ENCODE measurements at places on chromosomes 12 and 14. TPM values are rescaled to one million over a fixed set of nuclear protein-coding genes. Genes with fewer than 3 reads are reported as not detected.

Gene SERPINA5
- not detected for total RNA-seq

Gene SLC17A8
- total RNA-seq: not detected

Gene HCFC2
- total RNA-seq: 10.1 TPM

Gene GPR84
- not detected for total RNA-seq

Gene EML5
- 0.24 TPM for total RNA-seq

Gene GARIN6
- not detected for total RNA-seq

Gene MYBPC1
- total RNA-seq: not detected

Gene PRIMA1
- total RNA-seq: not detected

Gene TAS2R30
- 0.05 TPM for total RNA-seq

- peak; percentile 97 for DNase-seq
Measured at GRCh38 chr12:124441443-124442194, 125.8 kb downstream of the NCOR2 start.

- DNase-seq: no peak
Measured at GRCh38 chr12:103827911-103828391, 13.1 kb downstream of the NT5DC3 start.

- DNase-seq: peak; percentile 83
Measured at GRCh38 chr14:91058042-91058581, 2.3 kb downstream of the RPS6KA5 start.

- DNase-seq: no peak
Measured at GRCh38 chr12:99567072-99567471, 80.5 kb upstream of the GARIN6 start.

DNA sequence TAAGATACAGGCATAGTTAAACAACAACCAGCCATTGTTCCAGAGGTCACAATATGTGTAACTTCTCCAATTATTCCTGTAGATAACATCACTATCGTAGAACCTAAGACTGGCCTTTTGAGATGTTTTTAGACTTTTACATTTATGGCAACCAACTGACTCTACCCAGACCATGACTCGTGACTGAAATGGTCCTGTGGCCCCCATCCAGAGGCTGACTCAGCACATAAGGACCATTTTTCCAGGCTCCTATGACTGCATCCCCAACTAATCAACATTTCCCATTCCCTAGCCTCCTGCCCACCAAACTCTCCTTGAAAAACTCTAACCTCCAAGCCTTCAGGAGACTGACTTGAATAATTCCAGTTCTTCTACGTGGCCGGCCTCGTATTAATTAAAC lies 52.6 kb upstream of the NID2 start:
- DNase-seq: no peak

GRCh38 chr14:23045419-23046357 lies 3.7 kb downstream of the PSMB11 start:
- DNase-seq: no peak

GRCh38 chr14:53538316-53538881 lies 385.3 kb upstream of the DDHD1 start:
- DNase-seq: no peak

DNA sequence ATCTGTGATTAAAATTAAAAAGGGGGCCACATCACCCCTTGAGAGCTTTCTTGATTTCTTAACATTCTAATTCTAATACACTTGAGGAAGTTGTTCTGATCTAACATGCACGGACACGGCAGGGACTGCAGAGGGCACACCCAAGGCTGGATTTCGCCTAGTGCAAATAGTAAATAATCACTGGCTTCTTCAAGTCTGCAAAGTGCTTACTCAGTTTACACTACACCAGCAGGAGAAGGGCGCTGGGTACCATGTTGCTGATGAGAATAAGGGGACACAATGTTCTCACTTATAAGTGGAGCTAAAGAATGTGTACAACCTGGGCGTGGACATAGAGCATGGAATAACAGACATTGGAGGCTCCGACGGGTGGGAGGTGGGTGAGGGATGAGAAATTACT lies 34.2 kb downstream of the TBX5 start:
- DNase-seq: no peak

- no peak for DNase-seq
Measured at GRCh38 chr14:105337966-105338741, 23.6 kb downstream of the PACS2 start.

- no peak for DNase-seq
Measured at GRCh38 chr12:103138538-103138937, 181.1 kb downstream of the ASCL1 start.

DNA sequence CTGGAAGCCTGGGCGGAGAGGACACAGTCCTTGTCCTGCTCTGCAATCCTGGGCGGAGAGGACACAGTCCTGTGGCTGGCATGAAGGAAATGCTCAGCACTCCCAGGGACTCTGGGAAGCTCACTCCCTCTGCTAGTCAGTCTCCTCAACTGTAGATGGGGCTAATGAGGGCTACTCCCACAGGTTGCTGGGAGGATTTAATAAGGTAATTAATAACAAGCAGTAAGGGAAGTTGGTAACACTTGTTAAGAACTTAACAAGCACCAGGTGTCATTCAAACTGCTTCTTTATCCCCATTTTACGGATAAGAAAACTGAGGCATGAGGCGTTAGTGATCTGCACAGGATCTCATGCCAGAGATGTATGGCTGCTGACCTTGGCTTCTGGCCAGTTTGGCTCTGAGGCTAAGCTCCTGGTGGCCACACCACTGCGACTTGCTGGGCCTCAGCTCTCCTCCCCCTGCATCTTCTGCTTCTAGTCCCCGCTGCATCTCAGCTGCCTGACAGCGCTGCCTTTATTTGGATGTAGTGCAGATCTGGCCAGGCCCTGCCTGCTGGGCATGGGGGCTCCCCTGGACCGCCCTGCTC lies 54.1 kb upstream of the BEGAIN start:
- DNase-seq: no peak

DNA sequence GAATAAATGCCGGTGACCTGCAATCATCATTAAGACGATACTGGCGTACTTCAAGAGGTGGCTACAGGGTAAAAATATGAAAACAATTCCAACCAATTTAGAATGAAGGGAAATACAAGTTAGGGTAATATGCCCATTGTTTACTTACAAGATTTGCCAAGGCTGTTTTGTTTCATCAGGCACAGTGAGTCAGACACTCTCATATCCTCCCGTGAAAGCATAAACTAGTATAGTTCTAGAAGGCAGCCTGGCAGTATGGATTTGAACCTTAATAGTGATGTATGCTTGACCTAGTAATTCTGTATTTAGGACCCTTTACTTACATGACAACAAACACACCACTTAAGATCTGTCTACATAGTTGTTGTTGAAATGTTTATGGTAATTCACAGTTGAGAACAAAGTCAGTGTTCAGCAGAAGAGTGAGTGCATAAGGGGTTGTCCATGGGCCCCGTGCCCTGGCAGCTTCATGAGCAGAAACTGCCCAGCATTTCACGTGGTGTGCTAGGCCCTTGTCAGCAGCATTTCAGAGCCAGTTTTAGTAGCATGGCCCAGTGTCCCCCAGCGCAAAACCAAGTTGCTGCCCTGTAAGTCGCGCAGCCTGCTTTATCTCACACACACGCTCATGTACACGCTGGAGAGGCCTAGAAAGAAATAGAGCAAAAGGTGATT lies 80.8 kb downstream of the EP400 start:
- no peak for DNase-seq

GRCh38 chr14:65731933-65732506 lies 319.5 kb downstream of the FUT8 start:
- DNase-seq: no peak

GRCh38 chr12:116284396-116284795 lies 6.9 kb upstream of the MED13L start:
- no peak for DNase-seq

DNA sequence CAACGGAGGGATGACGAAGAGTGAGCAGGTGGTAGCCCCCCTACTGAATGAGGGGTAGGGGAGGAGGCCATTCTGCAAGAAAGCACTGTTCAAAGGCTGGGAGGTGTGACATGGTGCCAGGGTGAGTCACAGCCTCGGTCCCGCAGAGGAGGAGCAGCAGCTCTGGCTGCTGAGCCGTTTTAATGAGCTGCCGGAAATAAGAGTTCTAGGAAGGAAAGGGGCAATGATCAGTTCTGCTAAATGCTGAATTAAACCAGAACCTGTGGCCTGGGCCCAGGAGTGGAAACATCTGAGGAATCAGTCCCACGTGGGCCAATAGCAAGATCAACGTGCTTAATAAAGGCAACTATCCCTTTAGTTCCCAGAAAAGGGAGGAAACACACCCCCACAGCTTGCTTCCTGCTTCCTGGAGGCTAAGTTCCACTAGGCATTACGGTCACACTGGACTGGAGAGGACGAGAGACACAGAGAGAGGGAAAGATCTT lies 3.6 kb downstream of the ABCD4 start:
- no peak for DNase-seq

GRCh38 chr14:51173863-51174262 lies 66.2 kb upstream of the TMX1 start:
- no peak for DNase-seq

GRCh38 chr12:63498239-63498638 lies 170.1 kb downstream of the DPY19L2 start:
- no peak for DNase-seq

GRCh38 chr14:99035712-99036610 lies 236.0 kb downstream of the BCL11B start:
- peak; percentile 71 for DNase-seq

DNA sequence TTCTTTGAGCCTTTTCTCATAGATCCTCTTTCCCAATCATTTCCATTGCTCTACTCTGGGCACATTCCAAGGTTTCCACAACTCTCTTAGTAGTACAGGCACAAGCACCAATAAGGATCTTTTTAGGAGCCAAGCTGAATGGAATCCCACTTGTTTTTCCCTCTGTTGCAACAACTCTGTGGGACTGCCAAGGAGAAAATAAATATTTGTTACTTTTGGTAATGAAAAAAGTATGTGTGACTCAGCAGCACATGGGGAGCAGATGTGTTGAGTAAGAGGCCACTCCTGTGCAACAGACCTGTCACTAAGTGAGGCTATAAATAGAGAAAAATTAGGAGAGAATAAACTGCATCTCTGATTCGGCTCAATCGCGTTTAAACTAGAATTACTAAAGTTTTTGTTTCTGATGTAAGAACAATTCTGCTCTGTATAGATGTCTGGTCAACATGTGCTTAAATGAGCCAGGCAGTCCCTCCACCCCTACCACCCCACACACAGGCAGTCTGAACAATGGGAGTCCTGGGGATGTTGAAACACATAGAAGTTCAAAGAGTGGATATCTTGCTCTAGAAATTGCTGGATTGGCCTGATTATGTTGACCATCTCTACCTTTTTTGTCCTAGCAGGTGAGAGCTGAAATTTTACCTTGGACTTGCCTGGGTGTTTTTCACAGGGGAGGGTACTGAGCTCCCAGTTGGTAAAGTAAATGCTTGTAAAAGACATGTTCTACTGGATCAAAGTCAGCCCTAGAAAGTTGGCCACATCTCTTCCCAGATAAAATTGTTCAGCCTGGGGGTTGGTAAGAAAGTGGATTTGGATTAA lies 244.3 kb upstream of the NOVA1 start:
- DNase-seq: peak; percentile 79
